Activated CD4-positive, alpha-beta memory T cell treated with anti-CD3 and anti-CD28 coated beads for 36 hours (primary cell): ENCODE measurements at places on chromosomes 3 and 15. TPM values are rescaled to one million over a fixed set of nuclear protein-coding genes. Genes with fewer than 3 reads are reported as not detected.

Gene IGSF10
- not detected for total RNA-seq

- H3K4me3 ChIP-seq, result no peak overlapping the region
- H3K27me3 ChIP-seq, result peaks cover 3% of the 10 kb centered on the region
- H3K4me1 ChIP-seq, result no peaks in the 10 kb centered on the region
- no peaks in the 10 kb centered on the region for H3K36me3 ChIP-seq
Measured at GRCh38 chr3:161630794-161631193, 134.2 kb downstream of the OTOL1 start.

DNA sequence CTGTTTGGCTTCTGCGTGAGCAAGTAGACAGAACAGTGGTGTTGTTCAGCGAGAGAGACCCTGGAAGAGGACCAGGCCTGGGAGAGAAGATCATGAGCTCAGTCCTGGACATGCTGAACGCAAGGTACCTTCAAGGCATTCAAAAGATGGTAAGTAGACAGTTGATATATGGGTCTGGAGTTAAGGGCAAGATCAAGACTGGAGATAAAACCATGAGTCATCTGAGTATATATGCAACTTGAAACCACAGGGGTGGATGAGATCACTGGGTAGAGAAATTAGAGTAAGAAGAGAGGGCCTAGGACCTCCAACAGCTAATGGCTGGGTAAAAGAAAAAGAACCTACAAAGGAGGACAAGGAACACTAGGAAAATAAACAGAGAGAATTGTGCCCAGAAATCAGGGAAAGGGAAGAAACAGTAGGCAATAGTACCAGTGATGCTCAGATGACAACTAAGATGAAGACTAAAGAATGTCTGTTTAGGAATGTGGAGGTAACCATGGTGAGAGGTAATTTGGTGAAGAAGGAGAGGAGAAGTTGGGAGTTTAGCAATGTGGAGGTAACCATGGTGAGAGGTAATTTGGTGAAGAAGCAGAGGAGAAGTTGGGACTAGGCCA lies 343.2 kb upstream of the ADAMTS9 start:
- H3K4me3 ChIP-seq, result no peak overlapping the region
- no peaks in the 10 kb centered on the region for H3K36me3 ChIP-seq
- H3K4me1 ChIP-seq, result no peaks in the 10 kb centered on the region

GRCh38 chr3:26636096-26636727 lies 13.6 kb downstream of the LRRC3B start:
- H3K36me3 ChIP-seq, result no peaks in the 10 kb centered on the region
- H3K4me1 ChIP-seq, result no peaks in the 10 kb centered on the region
- no peak for DNase-seq
- H3K27me3 ChIP-seq, result no peaks in the 10 kb centered on the region
- H3K27ac ChIP-seq, result no peak overlapping the region

GRCh38 chr3:42673082-42673481 lies 12.3 kb upstream of the KLHL40 start:
- H3K27me3 ChIP-seq, result peaks cover 2% of the 10 kb centered on the region
- H3K36me3 ChIP-seq, result peaks cover 1% of the 10 kb centered on the region
- H3K27ac ChIP-seq, result no peak overlapping the region
- H3K4me1 ChIP-seq, result no peaks in the 10 kb centered on the region
- no peak for DNase-seq
- H3K4me3 ChIP-seq, result no peak overlapping the region

GRCh38 chr3:143063018-143063417 lies 56.6 kb upstream of the CHST2 start:
- peaks cover 22% of the 10 kb centered on the region for H3K4me1 ChIP-seq
- H3K36me3 ChIP-seq, result peaks cover 26% of the 10 kb centered on the region
- no peaks in the 10 kb centered on the region for H3K27me3 ChIP-seq
- no peak overlapping the region for H3K4me3 ChIP-seq
- DNase-seq, result no peak

- H3K36me3 ChIP-seq, result peaks cover 12% of the 10 kb centered on the region
- no peak overlapping the region for H3K4me3 ChIP-seq
- peaks cover 6% of the 10 kb centered on the region for H3K4me1 ChIP-seq
- no peak overlapping the region for H3K27ac ChIP-seq
Measured at GRCh38 chr3:32126305-32127015, 20.0 kb downstream of the GPD1L start.

- no peak overlapping the region for H3K4me3 ChIP-seq
- no peaks in the 10 kb centered on the region for H3K27me3 ChIP-seq
- H3K36me3 ChIP-seq, result peaks cover 70% of the 10 kb centered on the region
- no peak for DNase-seq
- H3K4me1 ChIP-seq, result peaks cover 88% of the 10 kb centered on the region
- no peak overlapping the region for H3K27ac ChIP-seq
Measured at GRCh38 chr3:72439321-72440183, 408.7 kb downstream of the SHQ1 start.
